ENCODE measurements at places on chromosomes 4 and X. TPM values are rescaled to one million over a fixed set of nuclear protein-coding genes. Genes with fewer than 3 reads are reported as not detected.

DNA sequence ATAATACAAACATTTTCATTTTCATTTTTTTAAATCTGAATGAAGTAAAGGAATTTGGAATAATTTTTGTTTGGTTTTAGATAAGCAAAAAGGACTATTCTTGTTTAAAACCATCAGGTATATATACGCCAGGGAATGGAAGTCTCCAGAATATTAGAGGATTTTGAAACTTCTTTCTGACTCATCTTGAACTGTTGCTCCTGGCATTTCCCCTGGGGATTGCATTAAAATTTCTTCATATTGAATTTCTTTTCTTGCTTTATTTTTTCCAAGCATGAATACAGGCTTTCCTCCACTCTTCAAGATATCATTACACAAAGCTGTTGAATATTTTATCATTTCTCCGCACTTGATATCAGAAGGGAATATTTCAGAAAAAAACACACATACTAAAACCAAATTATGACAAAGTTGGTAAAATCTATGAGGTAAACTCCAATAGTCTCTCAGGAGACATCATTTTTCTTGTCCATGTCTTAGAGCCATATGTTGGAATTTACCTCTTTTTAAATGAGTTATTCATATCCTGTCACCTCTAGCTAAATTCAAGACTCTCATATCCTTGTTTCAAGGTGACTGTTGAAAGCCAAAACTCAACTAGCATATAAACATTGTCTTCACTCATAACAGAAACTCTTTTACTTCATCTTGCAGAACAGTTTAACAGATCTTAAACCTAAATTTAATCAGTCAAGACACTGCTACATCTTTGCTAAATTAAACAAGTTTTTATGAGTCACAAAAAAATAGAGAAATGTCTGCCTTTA, 20.7 kb upstream of the CSN1S1 start:
- H3K27me3 ChIP-seq = peaks cover 5% of the 10 kb centered on the region
- H3K4me3 ChIP-seq = no peak overlapping the region
- no peak for DNase-seq
- no peak overlapping the region for H3K27ac ChIP-seq
- no peaks in the 10 kb centered on the region for H3K36me3 ChIP-seq

GRCh38 chr4:133559987-133560386, 410.9 kb downstream of the PCDH10 start:
- no peaks in the 10 kb centered on the region for H3K27me3 ChIP-seq
- no peaks in the 10 kb centered on the region for H3K4me1 ChIP-seq
- H3K27ac ChIP-seq = no peak overlapping the region
- no peak overlapping the region for H3K4me3 ChIP-seq
- no peaks in the 10 kb centered on the region for H3K36me3 ChIP-seq

- H3K4me1 ChIP-seq = no peaks in the 10 kb centered on the region
- no peak overlapping the region for H3K4me3 ChIP-seq
- no peak overlapping the region for H3K27ac ChIP-seq
- no peaks in the 10 kb centered on the region for H3K27me3 ChIP-seq
- DNase-seq = no peak
- no peaks in the 10 kb centered on the region for H3K36me3 ChIP-seq
Measured at GRCh38 chr4:187937557-187937956, 58.0 kb upstream of the ZFP42 start.

GRCh38 chr4:53781629-53782457, 190.6 kb upstream of the LNX1 start:
- no peak overlapping the region for H3K27ac ChIP-seq
- no peak overlapping the region for H3K4me3 ChIP-seq
- no peaks in the 10 kb centered on the region for H3K36me3 ChIP-seq
- no peak for DNase-seq
- H3K4me1 ChIP-seq = no peaks in the 10 kb centered on the region

DNA sequence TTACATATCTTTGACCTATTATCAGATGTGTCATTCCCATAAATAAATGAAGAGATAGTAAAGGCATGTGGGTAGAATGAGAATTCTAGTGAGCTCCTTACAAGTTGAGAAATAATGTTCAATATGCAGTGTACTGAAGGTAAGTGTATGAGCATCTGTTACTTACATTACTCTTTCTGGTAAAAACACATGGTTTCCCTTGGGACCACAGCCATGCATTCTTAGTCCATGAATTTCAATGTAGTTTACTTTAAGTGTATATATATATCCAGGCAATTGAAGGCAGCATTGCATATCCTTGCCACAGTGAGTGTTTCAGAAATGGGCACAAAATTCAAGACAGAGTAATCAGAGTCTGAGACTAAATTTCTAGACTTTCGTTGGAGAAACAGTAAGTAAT, 277.2 kb downstream of the CXXC4 start:
- no peaks in the 10 kb centered on the region for H3K27me3 ChIP-seq
- no peak overlapping the region for H3K4me3 ChIP-seq
- H3K4me1 ChIP-seq = no peaks in the 10 kb centered on the region
- H3K36me3 ChIP-seq = no peaks in the 10 kb centered on the region

Gene RNF175
- not detected for total RNA-seq

Gene ARX
- total RNA-seq = not detected

Gene TLR7
- 0.07 TPM for total RNA-seq

- H3K36me3 ChIP-seq = peaks cover 3% of the 10 kb centered on the region
- no peak for DNase-seq
Measured at GRCh38 chrX:130097507-130098209, 12.6 kb downstream of the ELF4 start.
